Stimulated activated CD8-positive, alpha-beta memory T cell treated with anti-CD3 and anti-CD28 coated beads, Interleukin-15, amount 100 ng/mL, for 48 hours (primary cell): ENCODE measurements at places on chromosomes 7 and 10.
A peak's percentile ranks its signal among the peaks of the same experiment; 100 is the strongest.

DNA sequence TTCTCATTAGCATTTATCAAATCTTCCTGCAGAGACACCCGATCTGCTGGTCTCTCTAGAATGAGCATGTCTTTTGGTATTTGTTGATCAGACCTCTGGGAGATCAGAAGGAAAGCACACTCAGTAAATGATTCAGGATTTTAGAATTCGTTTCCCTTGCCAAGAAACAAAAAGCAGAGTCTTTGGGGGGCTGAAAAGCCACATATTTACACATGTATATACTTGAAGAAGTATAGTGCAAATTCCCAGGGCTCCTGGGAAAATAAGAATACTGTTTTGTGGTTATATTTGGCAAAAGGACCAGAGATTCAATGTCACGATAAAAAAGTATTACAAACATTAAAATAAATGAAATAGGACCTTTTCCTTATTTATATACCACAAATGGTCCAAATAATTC, 100.2 kb downstream of the AGMO start:
- DNase-seq = no peak

GRCh38 chr7:116802746-116803152, 59.6 kb upstream of the CAPZA2 start:
- peak; percentile 3 for DNase-seq

- peak; percentile 61 for DNase-seq
Measured at GRCh38 chr10:70477661-70478162, 855 bp upstream of the PALD1 start.

- no peak for DNase-seq
Measured at GRCh38 chr7:33276325-33276724, 147.0 kb downstream of the BBS9 start.

- DNase-seq = peak; percentile 25
Measured at GRCh38 chr10:5812283-5813090, 747 bp downstream of the GDI2 start.

- no peak for DNase-seq
Measured at GRCh38 chr10:92756201-92757065, 66.7 kb downstream of the HHEX start.
